ENCODE measurements at places on chromosomes 1 and 21.

DNA sequence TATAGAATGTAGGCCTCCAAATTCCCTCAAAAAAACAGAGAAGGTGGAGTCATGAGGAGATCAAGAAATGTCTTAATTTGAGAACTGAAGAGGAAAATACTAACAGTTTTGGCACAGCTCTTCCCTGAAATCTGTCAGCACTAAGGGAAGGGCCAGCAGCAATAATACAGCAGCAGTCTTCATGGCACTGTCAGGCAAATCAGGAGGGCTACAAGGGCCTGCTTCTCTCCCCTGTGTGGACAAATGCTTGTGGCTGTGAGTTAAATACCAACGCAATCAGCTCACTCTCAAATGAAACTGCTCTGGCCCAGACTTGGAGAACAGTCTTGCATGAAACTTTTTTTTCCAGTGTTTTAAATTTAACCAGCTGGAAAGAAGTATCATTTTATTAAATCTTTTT is 20.5 kb upstream of the CNN3 start:
- DNase-seq, result no peak

DNA sequence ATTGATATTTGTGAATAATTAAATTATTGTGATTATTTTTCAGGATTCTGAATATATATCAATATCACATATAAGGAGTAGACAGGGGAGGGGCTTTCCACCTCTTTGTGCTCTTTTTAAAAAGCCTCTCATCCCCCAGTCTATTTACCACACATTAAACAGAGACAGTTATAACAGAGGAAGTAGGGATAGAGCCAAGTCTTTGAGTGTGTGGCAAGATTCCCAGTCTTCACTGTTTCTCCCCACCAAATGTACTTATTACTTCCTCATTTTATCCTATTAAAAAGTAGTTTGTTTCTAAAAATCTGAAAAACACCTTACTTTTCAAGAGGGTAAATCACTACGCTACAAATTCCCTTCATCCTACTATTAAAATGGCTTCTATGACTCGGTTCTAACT is 46.7 kb downstream of the EPS15 start:
- no peak for DNase-seq

DNA sequence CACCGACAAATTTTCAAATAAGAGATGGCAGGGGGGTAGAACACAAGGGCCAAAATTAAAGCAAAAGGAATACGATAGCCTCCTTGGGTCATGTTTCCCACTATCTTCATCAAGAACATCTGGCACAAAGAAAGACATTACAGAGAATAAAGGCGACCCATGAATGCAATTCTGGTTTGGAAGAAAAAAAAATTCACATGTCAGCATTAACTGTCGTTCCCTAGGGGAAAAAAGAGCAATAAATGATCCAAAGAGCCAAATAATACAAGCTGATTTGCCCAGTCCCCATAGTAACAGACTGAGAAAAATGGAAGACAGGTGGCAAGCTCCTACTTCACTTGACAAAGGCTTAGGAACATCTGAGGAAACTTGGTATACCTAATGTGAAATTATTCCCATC is 4.5 kb downstream of the STIL start:
- no peak for DNase-seq

DNA sequence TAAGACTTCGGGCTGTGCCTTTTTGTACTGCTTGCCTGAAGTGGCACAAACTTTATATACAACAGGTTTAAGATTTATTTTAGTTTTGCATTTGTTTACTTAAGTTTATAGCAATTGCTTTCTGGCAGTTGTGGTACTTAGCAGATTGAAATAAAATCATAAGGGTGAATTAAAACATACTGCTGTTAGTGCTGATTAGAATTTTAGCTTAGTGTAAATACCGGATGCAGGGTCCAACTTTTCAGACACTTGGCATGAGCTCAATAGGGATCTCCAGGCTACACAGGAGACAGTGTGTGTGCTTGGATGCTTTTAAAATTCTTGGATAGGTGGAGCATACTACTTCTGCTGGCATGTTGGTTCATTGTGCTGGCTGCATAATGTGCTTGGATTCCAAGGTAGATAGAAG is 159.6 kb downstream of the NFIA start:
- no peak for DNase-seq

DNA sequence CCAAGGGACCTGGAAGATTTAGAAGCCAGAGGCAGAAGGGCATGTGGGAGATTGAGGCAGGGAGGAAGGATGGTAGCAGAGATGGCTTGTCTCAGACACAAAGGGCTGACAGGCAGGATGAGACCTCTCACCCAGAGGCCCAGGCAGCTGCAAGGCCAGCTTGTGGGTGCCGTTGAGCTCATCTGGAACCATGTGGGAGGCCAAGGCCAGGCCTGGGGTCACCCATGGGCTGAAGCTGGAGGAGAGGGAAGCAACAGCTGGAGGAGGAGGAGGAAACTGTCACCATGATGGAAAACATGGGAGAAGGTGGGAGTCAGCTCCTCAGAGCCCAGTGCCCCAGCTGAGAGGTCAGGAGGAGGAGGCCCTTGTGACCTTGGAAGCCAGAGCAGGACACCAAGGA is 6.4 kb downstream of the CRABP2 start:
- DNase-seq, result no peak

DNA sequence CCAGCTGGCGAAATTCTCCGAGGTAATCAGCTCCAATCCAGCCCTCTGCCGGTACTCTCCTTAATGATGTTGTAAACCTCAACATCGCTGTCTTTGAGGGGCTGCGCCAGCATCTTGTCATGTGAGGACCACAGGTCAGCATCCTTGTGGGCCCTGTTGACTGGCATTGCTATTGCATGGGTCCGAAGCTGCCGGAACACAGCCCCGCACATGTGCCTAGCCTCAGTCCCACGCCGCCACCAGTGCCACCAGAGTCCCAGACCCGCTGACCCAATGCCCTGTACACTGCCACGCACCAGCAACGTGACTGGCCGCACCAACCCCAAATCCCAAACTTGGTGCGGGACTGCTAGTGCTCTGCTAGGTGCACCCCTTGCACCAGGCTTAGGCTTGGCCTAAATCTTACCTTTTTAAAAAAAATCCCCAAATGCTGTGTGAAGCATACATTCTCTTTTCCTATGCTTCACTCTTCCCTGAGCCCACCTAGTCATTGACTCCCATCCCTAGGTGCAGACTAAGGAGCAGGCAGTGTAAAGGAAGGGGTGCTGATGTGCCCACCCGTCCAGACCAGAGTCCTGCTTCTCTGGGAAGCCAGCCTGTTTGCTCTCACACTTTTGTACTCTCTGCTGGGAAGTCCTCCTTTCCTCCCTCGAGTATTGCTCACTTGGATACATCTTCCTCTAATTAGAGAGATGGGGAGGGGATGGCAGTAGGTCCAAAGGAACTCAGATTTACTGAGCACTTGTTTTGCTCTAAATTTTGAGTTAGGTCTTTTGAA is 81.9 kb upstream of the ARTN start:
- no peak for DNase-seq

- DNase-seq, result no peak
Observed at GRCh38 chr1:27145934-27146354, 9.0 kb downstream of the SLC9A1 start.

GRCh38 chr21:44592446-44593311 is at the start of gene KRTAP10-6:
Gene KRTAP10-6 (minus strand): TSS chr21:44592505. CDS start chr21:44592484, 21 bp downstream.
- no peak for DNase-seq

- no peak for DNase-seq
Observed at GRCh38 chr1:17776426-17776825, 21.3 kb downstream of the ACTL8 start.
